ENCODE measurements at places on chromosomes 12 and 14.

DNA sequence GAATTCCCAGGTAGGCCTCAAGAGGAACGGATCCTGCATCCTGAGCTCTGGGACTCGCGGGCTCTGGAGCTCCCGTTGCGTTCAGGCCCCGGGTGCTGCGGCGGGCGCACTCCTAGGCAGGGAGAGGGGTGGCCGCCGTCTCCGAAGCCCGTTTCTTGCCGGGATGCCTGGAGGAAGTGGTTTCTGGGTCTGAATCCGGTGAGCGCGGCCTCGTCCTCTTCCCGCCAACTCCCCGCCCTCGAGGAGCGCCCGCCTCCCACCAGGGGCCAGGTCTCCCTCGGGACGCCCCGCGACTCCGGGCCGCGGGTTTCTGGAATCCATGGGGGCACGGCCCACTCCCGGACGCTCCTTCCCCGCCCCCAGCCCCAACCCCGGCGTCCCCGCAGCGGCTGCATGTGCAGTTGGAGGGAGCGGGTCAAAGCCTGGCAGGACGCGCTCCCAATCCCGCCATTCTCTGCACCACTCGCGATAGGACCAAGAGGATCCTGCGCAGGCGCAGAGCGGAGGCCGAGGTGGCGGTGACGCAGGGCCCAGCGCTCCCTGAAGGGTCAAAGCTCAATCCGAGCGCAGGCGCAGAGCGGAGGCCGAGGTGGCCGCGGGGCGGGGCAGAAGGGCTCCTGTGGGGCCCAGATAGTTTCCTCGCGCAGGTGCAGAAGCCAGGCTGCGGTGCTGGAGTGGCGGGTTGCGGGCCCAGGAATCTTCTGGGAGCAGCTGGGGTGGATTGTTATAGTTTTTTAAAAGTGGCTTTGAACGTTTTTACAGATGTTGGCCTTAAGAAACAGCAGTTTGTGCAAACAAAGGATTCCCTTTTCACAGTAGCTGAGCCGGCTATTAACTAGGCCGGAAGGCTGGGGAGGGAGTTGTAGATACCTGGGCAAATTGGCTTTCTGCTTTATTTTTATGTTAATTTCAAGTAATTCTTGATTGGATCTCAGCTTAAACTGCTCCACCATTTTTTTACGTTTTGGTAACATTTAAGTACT lies 796.4 kb downstream of the AACS start:
- no peak for DNase-seq

DNA sequence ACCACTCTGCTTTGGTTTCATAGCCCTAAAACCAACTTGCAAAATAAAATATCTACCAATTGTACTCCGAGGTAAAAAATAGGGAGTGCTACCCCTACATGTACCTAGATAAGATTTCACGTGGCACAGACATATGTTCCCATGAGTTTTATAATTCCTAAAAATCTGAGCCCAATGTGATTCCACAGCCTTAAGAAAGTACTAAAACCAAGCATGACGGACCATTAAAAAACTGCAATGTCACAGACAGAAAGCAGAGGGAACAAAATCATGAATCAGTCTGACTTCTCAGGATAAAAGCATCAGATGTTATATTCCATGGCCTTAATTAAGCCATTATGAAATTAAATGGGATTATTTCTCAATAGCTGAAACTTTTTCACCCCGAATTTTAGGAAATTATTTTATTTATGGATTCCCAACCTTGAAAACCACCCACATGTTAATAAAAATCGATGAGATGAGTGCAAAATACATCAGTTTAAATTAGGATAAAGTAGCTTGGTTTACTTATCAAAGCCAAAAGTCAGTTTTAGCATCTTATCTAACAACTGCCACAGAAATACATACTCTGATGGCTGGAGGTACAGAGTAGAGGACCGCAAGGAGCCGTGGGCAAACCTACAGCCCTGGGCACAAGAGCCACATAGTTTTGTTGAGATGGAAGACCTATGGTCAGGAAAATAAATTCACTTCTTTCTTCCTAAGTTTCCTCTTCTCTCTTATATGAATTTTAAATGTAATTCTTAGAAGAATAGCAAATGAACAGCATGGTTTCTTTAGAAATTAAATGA lies 4.5 kb downstream of the ITPR2 start:
- no peak for DNase-seq

GRCh38 chr12:103801709-103802585 lies 39.1 kb downstream of the NT5DC3 start:
- DNase-seq: peak; percentile 46

DNA sequence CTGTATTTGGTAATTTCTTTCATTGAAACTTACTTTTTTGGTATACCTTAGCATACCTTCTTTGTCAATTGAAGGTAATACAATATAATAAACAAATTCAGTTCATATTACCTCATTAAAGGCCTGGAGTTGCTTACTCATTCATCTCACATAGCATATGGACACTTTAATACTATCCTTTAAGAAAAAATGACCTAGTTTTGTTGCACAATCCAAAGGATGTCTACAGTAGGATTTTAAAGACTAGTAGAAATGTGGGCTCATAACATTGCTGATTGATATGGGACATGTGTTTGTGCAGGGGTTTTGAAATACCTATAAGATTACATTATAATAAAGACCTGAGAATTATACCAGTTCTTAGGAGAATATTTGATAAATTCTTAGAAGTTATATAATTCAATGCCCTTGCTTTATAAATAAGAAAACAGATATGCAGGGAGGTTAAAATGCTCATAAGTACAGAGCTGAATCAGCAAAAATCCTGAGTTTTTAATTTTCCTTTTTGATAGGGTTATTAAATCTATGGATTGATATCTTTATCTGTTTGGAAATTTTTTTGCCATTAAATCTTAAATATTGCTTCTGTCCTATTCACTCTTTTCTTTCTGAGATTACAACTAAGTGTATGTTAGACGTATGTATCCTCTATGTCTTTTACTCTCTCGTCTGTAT lies 352.1 kb downstream of the ATP23 start:
- DNase-seq: no peak

- DNase-seq: peak; percentile 73
Measured at GRCh38 chr12:6827437-6827911, 733 bp upstream of the P3H3 start.

All from fibroblast of gingiva (primary cell).